GM12891 (cell line): ENCODE measurements at places on chromosomes 12 and 14.
A peak's percentile ranks its signal among the peaks of the same experiment; 100 is the strongest.

DNA sequence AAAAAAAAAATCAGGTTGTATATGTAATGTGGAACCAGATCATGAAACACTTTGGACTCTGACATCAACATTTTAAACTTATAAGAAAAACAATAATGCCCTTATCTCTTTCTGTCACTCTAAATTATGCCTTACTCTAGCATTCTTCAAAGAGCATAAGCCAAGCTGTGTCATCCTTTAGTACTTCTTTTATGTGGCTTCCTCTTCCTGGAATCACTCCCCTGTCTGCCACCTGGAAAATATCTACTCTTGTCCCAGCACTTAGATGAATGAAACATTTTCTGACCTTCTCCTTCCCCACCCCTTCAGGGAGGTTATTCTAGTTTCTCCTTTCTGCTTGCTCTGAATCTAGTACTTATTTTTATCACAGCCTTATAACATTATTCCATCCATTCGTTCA, 101.2 kb downstream of the CNTN1 start:
- no peak for DNase-seq

DNA sequence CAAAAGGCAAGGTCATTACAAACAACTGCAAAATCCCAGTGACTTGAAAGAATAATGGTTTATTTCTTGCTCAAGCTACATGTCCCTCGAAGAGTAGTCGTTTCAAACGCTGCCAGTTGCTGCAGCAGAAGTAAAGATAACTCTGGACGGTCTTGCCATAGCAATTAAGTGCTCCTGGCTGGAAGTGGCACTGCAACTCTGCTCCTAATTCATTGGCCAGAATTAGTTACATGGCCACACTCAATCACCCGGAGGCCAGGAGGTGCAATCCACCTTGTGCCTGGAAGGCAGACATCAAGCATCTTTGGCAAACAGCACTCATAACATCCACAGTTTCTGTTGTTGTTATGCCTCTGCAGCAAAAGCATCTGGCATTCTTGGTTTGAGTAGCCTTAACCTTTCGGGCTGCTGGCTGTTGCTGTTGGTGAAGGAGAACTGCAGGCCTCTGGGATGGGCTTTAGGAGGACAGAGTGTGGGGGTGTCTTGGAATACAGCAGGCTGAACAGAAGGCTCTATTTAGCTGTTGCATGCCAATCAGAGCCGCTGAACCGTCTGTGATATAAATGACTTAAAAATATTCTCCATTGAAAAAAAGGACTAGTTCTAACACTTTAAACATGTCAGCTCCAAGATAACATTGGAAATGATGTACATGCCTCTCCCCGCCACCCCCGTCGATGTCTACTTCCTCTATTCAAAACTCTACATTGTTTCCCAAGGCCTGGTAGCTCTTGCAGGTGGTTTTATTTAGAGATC, 123.5 kb upstream of the DYRK2 start:
- no peak for DNase-seq

DNA sequence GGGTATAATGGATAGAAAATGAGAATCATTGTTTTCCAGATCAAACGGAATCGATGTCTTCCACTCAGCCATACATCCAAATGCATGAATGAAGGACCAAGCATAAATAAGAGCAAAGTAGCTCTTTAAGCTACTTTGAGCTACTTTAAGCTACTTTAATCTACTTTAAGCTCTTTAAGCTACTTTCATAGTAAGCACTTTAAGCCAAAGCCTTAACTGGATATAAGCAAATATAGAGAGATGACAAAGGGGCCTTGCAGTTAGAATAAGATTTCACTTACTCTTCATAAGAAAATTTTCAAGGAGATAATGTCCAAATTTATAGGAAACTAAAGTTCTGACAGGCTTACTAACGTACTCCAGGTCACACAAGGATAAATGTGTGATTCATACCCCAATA, 355.6 kb upstream of the KITLG start:
- no peak for DNase-seq

DNA sequence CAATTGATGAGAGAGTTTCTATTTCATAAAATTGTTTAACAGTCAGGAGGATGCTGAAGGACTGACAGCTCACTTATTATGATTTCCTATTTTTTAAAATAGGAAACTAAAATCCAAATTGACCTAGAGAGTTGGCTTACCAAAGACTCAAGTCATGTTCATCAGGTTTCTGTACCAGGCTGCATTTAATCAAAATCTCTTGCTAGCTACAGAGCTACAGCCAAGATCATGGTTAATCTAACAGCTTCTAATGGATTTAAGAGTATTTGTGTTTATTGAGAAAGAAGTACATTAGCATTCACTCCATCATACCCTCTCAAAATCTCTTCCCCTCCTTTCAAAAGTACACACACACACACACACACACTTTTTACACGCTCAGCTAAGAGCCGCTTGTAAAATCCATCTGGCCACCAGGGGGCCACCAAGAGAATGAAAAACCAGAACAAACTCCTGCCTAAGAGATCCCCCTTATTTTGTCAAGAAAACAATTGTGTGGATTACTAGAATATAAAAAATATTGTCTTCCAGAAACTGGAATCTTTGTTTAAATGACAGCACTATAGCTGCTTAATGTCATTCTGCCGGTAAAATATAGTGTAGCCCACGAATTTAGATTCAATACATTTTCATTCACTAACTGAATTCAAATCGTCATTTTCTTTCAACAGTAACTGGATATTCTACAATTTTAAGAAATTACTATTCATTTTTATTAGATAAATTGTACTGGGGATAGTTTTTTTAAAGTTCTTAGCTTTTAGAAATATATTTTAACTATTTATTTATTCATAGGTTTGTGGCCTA, 334.0 kb downstream of the BTG1 start:
- peak; percentile 4 for DNase-seq

- DNase-seq: no peak
These were observed 15.8 kb downstream of the KRT71 start for GRCh38 chr12:52537101-52537500.

DNA sequence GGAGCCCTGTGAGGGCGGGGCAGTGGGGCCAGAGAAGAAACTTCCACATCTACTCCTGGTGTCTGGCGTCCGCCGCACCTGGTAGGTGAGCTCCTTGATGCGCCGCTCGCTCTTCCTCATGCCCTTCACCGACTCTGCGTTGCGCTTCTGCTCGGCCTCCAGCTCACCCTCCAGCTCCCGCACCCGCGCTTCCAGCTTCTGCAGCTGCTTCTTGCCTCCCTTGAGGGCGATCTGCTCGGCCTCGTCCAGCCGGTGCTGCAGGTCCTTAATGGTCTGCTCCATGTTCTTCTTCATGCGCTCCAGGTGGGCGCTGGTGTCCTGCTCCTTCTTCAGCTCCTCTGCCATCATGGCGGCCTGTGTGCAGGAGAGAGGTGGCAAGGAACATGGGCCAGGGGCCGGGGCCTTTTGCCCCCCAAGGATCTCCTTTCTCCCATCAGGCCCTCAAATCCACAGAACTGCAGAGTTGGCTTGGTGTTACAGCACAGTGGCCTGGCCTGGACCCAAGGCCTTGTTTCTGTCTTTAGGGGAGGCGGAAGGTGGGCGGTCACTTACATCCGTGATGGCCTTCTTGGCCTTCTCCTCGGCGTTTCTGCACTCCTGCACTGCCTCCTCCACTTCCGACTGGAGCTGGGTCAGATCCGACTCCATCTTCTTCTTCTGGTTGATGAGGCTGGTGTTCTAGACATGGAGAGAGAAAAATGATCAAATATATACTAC, 7.7 kb downstream of the CMTM5 start:
- no peak for DNase-seq

- DNase-seq: no peak
These were observed 146.5 kb downstream of the TTC7B start for GRCh38 chr14:90669731-90670130.

- DNase-seq: no peak
These were observed 44.3 kb downstream of the GALNT9 start for GRCh38 chr12:132284827-132285741.

GRCh38 chr12:27627123-27627852, 69.0 kb upstream of the REP15 start:
- no peak for DNase-seq

DNA sequence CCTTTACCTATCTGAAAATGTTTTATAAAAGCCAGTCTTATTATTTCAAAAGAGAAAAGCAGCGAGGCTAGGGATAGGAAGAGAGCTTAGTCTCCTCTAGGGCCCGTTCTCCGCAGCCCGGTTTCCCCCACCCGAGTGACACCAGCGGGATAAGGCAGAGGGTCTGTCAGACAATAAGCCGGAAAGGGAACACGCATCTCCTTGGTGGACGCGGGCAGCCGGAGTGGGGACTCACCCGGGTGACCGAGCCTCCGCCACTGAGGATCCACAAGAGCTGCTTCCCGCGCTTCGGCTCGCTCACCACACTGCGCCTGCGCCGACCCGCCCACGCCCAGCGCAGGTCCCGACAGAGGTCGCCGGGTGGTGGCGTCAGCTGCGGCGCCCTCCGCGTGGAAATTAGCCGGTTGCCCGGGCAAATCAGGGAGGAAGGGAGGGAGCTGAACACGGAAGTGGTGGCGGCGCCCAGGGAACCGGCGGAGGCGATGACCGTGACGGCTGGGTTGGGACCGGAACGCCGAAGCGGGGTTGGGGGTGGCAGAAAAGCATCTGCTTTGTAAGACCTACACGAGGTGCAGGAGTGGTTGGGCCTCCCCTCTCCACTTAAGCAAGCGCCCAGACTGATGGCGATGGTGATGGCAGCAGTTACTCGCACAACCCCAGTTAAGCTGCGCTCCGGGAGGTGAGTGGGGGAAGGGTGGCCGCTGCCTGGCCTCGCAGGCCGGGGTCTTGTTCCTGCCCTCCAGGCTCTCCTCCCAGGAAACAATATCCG, at the start of the genes SOCS4 and WDHD1:
SOCS4 (plus strand) TSS at position 444 of the 769 bp plus-strand sequence. CDS start 15,806 bp downstream, outside the sequence.
WDHD1 (minus strand) TSS at position 307 of the 769 bp plus-strand sequence. CDS start 312 bp downstream, outside the sequence.
- peak; percentile 86 for DNase-seq

GRCh38 chr12:94873734-94874517, 129.6 kb downstream of the NDUFA12 start:
- no peak for DNase-seq

GRCh38 chr14:20609215-20610001, 18.2 kb upstream of the RNASE12 start:
- DNase-seq: no peak

DNA sequence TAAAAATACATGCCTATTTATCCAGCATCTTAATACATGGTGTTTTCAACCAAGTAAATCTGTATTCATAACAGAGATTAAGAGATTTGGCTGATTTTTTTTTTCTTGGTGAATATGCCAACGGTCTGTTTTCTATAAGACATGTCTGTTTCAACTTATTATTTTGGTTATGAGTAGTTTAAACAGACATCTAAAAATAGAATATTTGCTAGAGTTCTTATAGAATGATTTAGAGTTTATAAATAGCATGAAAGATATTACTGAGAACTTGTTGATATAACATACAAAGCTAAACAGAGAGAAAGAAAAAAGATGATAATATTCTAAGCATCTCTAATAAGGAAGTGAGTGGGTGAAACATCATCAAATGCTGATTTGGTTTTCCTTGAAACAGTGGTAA, 199.9 kb downstream of the CCDC91 start:
- no peak for DNase-seq

- DNase-seq: no peak
These were observed 83.6 kb downstream of the CCDC92 start for GRCh38 chr12:123888989-123889388.

DNA sequence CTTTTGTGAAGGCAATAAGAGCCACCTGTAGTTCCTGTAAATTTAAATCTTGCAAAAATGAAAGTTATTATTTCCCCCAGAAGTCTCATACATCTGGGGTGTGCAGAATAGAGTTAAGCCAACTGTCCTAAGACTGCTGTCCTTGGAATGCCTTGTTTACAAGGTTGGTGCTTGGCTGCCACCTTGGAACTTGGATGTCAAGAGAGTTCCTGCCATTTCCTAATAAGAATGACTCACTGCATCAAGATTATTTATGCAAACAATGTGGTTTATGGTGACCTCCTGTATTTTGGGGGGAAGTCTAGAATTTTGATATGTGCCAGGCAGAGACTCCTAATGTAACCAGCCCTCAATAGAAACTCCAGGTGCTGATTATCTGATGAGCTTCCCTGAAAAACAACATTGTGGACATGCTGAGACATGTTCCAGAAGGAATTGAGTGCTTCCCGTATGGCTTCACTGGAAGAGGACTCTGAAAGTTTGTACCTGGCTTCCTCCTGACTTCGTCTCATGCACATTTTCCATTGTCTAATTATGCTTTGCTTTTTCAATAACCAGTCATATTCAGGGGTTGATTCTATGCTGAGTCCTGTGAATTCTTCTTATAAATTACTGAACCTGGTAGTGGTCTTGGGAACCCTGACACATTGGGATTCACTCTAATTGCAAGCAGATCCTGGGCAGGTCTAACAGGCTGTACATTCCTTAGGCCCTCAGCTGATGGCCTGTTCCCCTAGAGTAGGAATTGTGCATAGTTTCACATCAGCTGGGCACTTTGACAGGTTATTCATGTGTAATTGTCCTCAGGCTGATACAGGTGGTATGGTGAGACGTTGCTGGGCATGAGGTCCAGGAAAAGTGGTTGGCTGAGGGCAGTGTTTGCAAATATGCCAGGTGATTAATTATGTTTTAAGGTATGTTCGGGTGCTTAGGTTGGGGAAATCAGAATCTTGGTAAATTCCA, 1370.7 kb upstream of the TMEM132C start:
- DNase-seq: no peak

GRCh38 chr12:118650586-118650960, 274.2 kb downstream of the SUDS3 start:
- DNase-seq: no peak

DNA sequence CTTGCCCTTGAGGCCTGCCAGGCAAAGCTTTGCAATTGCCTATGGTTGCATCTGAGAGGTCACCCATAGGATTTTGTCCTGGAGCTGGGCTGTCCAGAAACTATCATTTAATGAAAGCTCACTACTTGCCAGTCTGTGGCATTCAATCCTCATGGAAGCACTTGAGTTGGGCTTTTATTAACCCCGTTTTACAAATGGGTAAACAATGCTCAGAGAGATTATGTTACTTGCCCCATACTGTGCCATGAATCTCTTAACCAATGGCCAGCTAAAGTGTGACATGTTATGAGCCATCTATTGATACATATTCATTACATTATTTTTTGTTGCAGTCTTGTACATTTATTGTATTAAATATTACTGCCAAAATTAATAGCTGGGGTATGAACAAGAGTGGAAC, 35.9 kb downstream of the PDZRN4 start:
- DNase-seq: no peak

DNA sequence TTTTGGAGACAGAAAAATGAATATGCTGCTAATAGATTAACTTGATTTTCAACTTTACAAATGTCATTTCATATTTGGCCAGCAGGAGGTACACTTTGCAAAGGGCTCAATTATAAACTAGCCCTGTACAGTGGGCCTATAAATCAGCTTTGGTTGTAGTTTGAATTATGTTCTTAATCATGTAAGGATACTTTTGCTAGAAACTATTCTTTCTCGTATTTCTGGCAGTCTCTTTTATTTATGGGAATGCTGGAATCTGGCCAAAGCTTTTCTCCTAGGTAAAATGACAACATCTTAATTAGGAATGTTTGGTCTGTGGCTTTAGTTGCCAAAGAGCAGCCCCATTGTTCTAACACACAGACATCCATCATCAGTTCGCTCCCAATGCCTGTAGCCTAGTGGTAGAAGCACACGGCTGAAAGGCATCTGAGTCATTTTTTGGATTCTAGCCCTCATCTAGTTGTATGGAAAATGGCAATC, 1322.3 kb upstream of the SEL1L start:
- DNase-seq: no peak

GRCh38 chr14:52650774-52651173, 44.6 kb downstream of the ERO1A start:
- no peak for DNase-seq

- no peak for DNase-seq
These were observed 53.3 kb downstream of the BDKRB1 start for GRCh38 chr14:96309133-96309895.

- DNase-seq: no peak
These were observed 56.4 kb upstream of the PIWIL1 start for GRCh38 chr12:130281153-130281799.
